ENCODE measurements at places on chromosomes 2 and 18.

- no peak for DNase-seq
Measured at GRCh38 chr2:102181919-102182635, 4.7 kb upstream of the IL1RL2 start.

GRCh38 chr2:24125956-24126355 lies 2.7 kb downstream of the FAM228B start:
- no peak for DNase-seq

DNA sequence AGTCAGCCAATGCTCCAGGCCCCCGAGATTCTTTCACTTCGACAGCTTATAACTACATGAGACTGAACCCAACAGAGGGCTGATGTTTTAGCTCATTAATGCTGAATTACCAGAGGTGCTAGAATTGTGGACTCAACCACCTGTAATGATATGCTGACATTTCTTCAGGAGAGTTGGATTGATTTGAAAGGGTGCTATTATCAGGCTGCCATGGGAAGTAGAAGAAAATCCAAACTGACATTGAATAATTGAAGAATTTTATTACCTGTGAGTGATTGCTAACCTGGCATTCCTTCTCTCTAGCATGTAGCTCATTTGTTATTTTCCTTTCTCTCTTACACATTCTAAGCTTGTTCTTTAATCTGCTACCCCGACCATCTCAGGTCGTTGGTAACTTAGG lies 488.8 kb downstream of the PID1 start:
- DNase-seq = no peak

DNA sequence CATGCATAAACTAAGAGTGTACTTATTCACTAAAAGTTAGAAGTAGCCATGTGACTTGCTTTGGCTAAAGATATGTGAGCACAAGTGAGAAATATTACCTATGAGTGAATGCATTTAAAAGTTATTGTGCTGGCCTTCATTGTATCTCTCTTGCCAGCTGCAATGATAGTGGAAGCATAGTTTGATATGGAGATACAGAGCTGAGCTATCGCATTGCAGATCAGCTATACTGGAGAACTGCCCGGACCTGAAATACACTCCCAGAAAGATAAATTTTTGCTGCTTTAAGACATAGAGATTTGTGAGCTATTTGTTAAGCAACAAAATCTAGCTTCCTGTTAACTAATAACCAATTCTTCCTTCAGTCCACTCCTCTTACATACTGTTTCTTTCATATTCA lies 571.1 kb downstream of the CPS1 start:
- DNase-seq = no peak

GRCh38 chr2:125086313-125087184 lies 1061.5 kb downstream of the CNTNAP5 start:
- DNase-seq = no peak

- no peak for DNase-seq
Measured at GRCh38 chr2:25363733-25364132, 22.0 kb upstream of the DNMT3A start.

- no peak for DNase-seq
Measured at GRCh38 chr2:66460031-66460430, 25.1 kb downstream of the MEIS1 start.

- DNase-seq = peak; percentile 73
Measured at GRCh38 chr2:233422050-233422639, 67.9 kb downstream of the DGKD start.

GRCh38 chr18:11518788-11519685 lies 90.4 kb upstream of the SLC35G4 start:
- DNase-seq = peak; percentile 24

DNA sequence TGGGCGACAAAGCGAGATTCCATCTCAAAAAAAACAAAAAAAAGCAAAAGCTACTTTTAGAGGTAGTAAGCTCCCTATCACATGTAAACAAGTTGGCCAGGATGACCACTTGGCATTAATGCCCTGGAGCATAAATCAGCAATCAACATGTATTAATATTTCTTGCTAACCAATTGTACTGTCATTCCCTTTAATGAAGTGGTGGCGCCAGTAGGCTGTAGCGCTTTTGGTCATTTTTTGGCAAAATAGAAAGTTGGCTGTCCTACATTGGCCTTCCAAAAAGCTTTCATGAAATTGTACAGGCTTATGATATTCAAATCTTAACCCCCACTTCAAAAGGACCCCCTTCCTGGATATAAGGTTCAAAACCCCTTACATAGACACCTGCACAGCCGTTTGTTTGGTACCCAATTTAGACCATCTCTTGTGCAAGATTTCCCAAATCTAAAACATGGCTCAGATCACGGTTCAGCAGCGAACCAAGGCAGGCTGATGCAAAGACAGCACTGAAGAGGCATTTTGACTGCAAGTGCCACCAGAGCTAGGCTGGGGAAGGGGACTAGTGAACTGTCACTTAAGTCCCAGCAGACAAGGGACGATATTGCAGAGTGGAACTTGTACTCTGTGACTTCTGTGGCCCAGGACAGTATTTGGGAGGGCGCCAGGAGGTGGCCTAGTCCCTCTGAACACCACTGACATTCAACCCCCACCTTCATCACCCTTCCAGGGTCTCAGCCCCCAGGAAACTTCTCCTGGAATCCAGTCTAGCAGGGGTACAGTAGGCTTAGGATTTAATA lies 31.9 kb downstream of the SMAD7 start:
- no peak for DNase-seq
